GM04503 (cell line): ENCODE measurements at places on chromosomes 12 and 14.

DNA sequence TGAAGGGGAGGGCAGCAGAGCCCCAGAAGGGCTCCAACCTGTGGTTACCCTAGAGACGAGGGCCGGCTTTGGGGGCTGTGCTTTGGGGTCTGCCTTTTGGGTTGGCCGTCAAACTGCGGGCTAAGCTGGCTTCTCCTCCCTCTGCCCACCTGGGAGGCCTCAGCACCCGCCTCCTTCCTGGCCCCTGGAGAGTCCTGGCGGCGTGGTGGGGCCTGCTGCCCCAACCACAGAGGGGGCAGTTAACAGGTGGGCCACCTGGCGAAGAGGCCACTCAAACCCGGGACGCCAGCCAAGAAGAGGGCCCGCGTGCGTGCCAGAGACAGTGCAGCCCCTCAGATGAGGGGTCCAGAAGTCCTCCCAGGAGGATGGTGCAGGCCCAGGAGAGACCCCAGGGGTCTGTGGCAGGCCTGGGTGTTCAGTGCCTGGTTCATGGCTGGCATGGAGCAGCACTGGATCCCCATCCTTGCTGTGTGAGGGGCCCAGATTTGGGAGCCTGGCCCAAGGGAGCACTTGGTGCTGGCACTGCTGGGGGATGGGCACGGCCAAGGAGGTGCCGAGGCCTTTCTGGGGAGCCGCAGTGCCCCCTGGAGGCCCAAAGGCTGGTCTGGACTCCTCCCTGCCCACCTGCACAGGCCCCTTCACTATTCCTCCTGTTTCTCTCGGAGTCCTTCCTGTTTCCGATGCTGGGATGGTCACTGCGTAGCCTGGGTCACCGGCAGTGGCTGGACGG is 48.8 kb downstream of the LRCOL1 start:
- no peak for DNase-seq

GRCh38 chr12:29110506-29111442 is 38.3 kb upstream of the FAR2 start:
- DNase-seq: no peak

DNA sequence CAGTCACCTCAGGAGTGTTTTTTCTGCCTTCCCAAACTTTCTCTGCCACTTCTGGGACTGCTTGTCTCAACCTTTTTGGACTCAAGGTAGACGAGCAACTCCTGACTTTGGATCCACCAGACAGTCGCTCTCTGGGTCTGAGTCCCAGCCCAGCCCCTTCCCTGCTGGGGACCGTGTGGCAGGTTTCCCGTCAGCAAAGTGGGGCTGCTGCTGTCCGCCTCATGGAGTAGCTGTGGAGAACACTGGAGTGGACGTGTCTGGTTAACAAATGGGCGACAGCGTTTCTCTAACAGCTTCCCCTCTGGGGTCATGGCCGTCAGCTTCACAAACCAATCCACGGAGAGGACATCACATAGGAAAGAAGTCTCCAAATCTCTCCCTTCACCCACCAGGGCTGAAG is 54.8 kb downstream of the KCTD10 start:
- DNase-seq: no peak

DNA sequence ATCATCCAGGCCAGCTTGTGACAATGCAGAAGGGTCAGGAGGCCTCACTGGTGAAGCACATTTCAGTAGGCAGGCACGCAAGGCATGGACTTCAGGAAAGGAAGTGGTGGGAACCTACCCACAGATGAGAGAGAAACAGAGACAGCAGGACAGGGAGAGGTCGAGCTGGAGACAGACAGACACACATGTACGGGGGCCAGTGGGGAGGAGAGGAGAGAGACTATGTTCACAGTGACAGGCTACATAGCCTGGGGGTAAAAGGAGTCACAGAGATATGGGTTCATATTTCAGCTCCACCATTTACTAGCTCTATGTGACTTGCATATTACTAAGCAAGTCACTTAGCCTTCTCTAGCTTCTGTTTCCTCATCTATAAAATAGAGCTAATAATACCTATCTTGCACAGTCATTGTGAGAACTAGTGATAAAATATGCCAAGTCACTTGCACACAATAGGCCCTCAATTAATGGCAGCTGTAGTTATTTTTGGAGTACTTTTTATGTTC is 91.1 kb upstream of the FUT8 start:
- DNase-seq: no peak

- no peak for DNase-seq
These were observed 65.6 kb upstream of the FUT8 start for GRCh38 chr14:65346895-65347294.

- DNase-seq: no peak
These were observed 473.9 kb downstream of the TRHDE start for GRCh38 chr12:72746048-72746447.

- no peak for DNase-seq
These were observed 809 bp downstream of the PRKD1 start for GRCh38 chr14:29926701-29927375.

DNA sequence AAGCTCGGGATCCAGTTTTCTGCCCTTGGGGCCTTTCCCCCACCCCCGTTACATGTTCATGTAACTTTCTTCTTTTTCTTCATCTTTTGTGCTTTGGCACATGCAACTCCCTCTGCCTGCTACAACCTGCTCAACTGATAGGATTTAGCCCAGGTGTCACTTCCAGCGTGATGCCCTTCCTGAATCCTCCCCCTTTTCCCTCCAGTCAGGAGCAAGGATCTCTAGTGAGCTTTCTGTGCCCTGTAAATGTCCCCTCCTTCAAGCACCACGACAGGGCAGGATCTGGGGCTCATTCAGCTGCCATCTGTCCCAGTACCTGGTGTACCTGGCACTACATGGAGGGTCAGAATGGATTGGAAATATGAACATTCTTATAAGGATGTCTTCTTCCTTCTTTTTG is 15.3 kb downstream of the PELI2 start:
- no peak for DNase-seq

GRCh38 chr14:70454731-70455130 is 2.8 kb downstream of the ADAM21 start:
- DNase-seq: no peak

- DNase-seq: no peak
These were observed 578.6 kb downstream of the SLC16A7 start for GRCh38 chr12:60174476-60174875.

GRCh38 chr14:52189325-52189724 is 78.2 kb upstream of the PTGDR start:
- no peak for DNase-seq

DNA sequence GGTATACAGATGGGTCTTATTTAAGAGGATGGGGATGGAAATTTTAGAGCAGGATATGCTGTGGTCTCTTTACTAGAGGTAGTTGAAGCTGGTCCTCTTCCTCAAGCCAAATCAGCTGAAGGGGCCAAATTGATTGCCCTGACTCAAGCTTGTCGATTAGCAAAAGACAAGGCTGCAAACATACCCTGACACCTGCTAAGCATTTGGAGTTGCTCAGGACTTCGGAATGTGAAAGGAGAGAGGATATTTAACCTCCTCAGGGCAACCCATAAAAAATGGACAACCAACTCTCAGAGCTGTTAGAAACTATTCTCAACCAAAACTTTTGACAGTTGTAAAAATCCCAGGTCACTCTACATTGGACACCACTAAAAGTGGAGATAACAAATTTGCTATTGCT is 15.6 kb downstream of the PTGDR start:
- DNase-seq: no peak

- no peak for DNase-seq
These were observed 345.2 kb downstream of the ZFP36L1 start for GRCh38 chr14:68447581-68448251.

DNA sequence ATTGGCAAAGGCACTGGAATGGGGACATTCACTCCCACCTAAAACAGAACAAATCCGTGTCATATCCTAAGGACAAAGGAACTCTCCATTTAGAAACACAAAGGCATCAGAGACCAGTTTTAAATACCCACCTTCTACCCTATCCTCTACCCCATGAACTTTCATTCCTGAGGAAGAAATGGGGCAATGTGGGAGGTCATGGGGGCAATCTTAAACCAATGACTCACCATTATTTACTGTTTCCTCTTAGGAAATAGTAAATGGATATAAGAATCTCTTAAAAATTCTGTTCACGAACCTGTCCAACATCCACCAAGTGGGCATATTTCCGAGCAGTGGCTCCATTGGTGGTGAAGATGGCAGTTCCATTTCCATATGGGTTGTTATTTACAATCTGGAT is 19.4 kb downstream of the ALDH6A1 start:
- no peak for DNase-seq

GRCh38 chr12:122371475-122372045 is 50.9 kb downstream of the CLIP1 start:
- DNase-seq: no peak

DNA sequence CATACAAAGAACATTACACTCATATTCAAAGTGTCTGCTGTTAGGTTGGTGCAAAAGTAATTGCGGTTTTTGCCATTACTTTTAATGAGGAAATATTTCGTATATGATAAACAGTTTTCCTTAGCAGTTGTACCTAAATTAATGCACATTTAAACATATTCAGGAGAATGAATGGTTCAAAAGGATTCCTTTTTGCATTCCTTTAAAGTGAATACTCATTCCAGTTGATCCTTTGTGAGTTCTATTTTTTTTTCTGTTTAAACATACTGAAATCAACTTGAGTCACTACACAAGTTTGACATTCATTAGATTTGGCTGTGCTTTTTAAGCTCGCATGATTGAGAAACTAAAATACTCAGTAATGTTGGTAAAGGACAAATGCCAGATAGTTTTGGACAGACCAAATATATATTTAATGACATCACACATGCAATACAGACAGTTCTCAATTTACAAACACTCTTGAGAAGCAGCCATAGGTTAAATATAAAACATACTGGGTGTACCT is 13.8 kb upstream of the SLC38A2 start:
- peak; percentile 92 for DNase-seq

DNA sequence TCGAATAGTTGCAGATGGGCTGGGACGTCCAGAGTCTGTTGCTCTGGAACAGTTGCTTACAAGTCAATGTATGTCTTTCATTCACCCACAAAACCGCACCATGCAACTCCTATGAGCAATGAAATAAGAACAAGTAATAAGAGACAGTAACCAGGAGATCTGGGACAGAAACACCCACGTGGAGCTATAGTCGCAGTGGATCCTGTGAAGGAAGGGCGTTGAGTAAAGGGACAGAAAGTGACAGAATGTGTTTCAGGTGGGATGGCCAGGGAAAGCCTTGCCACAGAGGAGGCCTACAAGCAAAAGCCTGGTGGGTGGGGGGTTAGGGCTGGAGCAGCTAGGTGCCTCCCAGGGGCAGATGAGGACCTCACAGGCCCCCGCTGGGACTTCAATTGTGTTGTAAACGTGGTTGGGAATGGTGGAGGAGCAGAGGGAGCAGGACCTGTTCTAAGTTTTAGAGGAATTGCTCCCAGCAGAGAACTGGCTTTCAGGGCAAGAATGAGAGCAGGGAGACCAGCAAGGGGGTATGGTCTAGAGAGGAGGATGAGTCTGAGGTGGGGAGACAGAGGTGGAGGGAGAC is 86.7 kb upstream of the FZD10 start:
- DNase-seq: no peak

DNA sequence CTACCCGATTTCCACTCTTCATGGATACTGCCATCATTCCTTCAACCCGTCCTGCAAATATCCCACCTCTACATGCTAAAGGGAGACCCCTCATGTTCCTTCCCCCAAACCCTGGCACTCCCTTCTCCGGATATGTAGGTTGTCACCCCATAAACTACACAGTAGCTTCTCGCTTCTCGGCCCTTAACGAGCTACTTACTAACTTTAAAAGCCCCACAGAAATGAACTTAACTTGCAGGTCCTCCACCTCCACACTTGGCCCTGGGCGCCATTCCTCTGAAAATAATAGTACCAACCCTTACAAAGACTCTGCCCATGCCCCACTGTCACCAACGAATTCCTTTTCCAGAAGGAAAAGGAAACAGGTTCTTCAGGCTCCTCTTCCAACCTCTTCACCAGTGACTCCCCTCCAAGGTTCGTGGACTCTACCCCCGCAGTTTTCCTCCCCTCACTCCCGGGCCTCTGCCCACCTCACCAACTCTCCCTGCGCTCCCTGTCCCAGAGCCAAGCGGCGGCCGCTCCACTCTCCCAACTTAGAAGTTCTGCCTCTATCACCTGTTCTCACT is 1.2 kb downstream of the SPPL3 start:
- no peak for DNase-seq

GRCh38 chr14:76129851-76130576 is 21.7 kb upstream of the GPATCH2L start:
- DNase-seq: no peak

DNA sequence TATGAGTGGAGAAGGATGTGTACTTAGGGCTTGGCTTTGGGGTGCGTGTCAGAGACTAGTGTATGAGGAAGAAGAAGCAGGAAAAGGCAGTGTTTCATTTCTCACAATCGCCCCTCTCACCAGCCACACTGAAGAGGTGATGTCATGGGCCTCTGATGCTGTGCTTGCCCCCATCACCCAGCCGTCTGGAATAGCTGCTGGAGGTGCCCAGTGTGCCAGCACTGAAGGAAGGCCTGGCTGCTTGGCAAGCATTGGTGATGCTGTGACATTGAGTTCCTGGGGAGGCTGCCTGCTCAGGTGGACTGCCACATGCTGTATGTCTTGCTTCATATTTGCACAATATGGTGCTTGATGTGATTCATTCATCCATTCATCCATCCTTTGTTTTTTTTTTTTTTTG is 56.2 kb downstream of the CRADD start:
- DNase-seq: no peak

GRCh38 chr14:50559990-50560930 is at the start of gene ATL1:
Gene ATL1, plus strand, starts transcription at chr14:50560145. Its CDS starts 121 bp downstream, at chr14:50560266.
- DNase-seq: peak; percentile 21

GRCh38 chr12:122903693-122904034 is 7.7 kb upstream of the VPS37B start:
- DNase-seq: no peak

- no peak for DNase-seq
These were observed 229.1 kb downstream of the KCNC2 start for GRCh38 chr12:74980510-74980909.

GRCh38 chr14:66360366-66360926 is 125.7 kb upstream of the CCDC196 start:
- DNase-seq: no peak

GRCh38 chr14:35287431-35288013 is 4.7 kb upstream of the PSMA6 start:
- no peak for DNase-seq

- no peak for DNase-seq
These were observed at the start of gene ARHGAP5 for GRCh38 chr14:32077081-32078022. Gene ARHGAP5, plus strand, starts transcription at chr14:32077304. Its CDS starts 13,366 bp downstream, at chr14:32090670.

- DNase-seq: no peak
These were observed 73.1 kb upstream of the ACTN1 start for GRCh38 chr14:69052181-69052601.

DNA sequence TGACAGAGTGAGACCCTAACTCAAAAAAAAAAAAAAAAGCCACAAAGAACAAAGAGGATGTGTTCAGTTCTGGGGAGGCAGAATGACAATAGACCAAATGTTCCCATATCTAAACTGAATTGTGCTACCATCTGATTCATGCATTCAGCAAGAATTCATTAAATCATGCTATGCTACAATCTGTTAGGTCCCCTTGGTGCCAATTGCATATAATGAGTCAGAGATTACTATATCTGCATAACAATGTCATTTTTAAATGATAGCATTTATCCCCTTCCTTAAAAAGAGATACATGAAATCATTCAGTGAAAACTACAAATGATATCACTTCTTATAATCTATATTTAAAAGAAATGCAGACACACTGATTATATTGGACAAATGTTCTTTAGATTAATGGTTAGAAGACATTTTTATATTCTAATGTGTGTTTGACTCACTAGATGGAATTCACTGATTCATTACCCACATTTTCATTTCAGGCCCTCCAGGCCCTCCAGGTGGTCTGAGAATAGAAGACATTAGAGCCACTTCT is 207.6 kb upstream of the PDZRN4 start:
- DNase-seq: no peak
